Activated CD8-positive, alpha-beta memory T cell treated with anti-CD3 and anti-CD28 coated beads, Interleukin-2, amount 50 U/mL, for 48 hours (primary cell): ENCODE measurements at places on chromosomes 13 and 19.

DNA sequence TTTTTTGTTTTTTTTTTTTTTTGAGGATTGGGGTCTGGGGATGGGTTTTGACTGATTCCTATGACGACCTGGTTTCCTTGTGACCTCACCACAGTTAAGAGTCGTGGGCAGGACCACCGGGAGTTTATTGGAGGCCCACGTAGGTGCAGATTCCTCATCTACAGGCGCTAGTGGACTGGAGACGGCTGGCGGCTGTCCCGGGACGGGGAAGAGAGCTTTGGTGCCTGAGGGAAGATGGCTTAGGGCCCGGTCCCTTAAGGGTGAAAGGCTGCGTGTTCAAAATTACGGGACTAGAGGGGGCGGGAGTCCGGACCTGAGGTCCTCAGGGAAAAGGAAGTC is 682 bp upstream of the TEAD2 start:
- no peak for DNase-seq

DNA sequence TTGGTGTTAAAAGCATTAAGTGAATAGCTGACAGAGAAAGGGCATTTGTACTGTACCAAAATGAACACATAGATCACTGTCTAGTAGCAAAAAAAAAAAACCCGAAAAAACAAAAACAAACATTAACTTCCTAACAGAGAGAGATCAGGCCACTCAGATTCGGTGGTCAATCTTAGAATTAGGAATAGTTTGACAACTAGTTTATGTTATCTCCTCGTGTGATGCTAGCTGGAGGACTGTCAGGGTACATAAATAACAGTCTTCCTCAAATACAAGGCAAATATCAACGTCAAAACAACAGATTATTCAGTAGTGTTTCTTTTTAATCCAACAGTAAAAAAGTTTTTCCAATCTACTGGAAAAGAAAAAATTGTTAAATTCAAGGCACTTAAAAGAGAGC is 1.7 kb downstream of the ZMYM5 start:
- DNase-seq, result no peak

GRCh38 chr13:62209529-62209928 is 793.9 kb upstream of the PCDH20 start:
- no peak for DNase-seq

DNA sequence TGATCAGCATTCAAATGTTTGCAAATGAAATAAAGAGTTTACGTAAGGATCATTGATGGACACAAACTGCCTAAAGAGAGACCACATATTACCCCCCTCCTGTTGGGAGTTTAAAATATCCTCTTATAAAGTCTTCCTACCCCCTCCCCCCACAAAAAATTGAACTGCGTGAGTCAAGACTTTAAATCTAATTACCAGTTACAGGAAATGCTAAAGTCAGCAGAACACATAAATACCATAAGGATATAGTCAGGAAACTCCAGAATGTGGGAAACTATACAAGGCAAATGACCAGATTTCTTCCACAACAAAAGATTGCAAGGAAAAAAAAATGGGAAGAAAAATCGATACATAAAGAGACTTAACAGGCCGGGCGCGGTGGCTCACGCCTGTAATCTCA is 44.4 kb upstream of the FARP1 start:
- no peak for DNase-seq

DNA sequence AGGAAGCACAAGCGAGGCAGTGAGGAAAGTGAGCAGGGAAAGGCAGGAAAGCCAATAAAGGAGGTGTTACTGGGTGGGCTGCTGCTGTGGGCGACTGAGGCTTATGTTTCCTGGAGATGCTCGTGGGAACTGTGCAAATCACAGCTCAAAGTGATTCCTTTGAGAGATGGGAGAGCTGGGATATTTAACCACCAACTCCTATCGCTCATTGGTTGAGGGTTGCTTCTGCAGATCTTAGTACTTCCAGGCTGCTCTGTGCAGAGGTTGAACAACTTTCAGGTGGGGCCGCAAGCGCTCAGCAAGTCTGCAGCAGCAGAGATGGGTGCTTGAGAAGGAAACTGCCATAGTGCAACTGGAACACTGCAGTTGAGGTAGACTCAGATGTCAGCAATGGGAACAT is 8.4 kb downstream of the PCDH8 start:
- no peak for DNase-seq

DNA sequence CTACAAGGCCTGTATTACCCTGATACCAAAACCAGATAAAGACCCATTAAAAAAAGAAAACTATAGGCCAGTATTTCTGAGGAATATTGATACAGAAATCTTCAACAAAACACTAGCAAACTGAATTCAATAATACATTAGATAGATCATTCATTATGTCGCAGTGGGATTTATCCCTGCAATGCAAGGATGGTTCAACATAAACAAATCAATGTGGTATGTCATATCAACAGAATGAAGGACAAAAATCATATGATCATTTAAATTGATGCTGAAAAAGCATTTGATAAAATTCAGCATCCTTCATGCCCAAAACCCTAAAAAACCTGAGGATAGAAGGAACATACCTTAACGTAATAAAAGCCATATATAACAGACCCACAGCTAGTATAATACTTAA is 50.0 kb downstream of the RB1 start:
- no peak for DNase-seq

- no peak for DNase-seq
Measured at GRCh38 chr13:109817591-109818535, 31.5 kb upstream of the IRS2 start.

GRCh38 chr19:14505488-14506239 is 9.7 kb upstream of the GIPC1 start:
- DNase-seq, result peak; percentile 93

DNA sequence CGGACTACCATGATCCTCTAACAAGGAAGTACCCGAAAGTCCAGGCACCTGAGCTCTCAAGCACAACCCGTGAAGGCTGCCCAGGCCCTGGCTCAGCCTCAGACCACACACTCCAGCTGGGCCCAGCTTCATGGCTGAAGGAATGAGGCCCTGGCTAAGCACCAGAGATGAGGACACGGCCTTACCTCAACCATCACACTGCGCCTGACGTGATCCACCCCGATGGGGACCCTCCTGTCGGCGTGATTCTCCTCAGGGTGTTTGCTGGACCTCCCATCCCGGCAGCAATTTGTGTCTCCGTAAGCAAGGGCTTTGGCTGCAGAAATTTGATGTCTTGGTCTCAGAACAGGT is 56.5 kb downstream of the F2RL3 start:
- DNase-seq, result no peak

DNA sequence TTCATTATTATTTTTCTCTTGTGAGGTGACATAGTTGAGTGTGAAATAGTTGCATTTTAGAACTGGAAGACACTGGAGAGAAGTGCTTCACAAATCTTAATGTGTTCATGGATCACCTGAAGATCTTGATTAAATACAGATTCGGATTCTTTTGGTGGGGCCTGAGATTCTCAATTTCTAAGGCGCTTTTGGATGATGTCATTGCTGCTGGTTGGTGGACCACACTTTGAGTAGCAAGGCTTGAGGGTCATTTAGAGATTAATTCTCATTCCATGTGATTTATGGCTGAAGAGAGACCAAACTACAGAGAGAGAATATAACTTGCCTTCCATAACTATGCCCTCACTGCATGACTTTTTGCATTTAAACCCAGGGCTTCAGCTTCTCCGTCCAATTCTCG is 27.2 kb downstream of the CEACAM8 start:
- DNase-seq, result no peak

- no peak for DNase-seq
Measured at GRCh38 chr13:49354719-49355118, 89.1 kb downstream of the CAB39L start.

DNA sequence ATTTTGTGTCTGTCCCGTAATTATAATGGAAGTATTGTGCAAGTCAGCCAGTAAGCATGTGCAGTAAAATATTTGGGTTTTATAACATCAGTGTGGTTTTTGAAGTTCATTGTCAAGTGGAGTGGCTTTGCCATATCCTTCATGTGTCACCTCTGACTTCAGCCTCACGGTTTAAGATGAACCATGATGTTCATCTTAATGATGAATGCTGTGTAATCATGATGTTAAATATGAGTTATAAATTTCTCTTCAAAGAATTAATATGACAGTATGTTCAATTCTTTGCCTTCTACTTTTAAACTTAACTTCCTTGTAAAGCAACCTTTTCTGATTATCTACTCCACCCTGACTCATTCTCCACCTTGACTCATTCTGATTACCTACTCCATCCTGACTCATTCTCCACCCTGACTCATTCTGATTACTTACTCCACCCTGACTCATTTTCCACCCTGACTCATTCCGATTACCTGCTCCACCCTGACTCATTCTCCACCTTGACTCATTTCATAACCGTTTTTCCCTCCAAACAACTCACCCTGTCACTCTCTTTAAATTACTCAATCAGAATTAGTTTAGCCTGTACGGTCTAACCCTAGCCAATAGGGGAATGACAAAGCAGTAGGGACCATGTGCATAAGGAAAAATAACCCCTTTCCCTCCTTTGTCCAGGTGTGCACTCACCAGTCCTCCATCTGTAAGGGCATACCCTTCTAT is 50.3 kb upstream of the ANKRD10 start:
- DNase-seq, result no peak

GRCh38 chr19:41193430-41194156 is 574 bp downstream of the CYP2S1 start:
- no peak for DNase-seq

- DNase-seq, result no peak
Measured at GRCh38 chr19:13098277-13099072, 4.2 kb downstream of the LYL1 start.

DNA sequence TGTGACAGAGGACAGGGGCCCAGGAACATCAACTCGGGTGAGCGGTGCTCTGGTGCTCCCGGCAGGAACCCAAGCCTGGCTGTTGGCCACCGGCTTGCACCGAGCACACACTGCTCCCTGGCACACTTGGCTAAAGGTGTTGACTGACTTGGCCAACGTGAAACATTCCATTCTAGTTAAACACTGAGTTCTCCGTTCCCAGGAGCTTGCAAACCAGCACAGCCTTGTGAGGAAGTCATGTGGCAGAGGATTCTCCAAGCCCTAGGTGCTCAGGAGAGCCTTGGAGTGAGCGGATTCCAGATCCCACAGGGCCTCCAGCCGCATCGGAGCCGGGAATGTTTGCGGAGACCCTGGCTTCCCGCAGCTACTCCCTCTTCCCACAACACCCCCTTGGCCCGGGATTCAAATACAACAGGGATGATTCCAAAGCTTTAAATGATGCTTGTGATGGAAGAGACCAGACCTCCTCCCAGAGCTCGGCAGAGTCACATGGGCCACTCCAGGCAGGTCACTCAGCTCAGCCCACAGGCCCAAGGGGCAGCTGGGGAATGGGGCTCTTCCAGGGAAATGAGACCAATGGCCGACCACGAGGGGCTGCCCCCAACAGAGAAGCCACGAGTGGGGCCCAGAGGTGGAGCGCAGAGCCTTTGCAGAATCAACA is 2.9 kb downstream of the C13orf46 start:
- DNase-seq, result no peak
